ENCODE measurements at places on chromosomes 13 and 19.
A peak's percentile ranks its signal among the peaks of the same experiment; 100 is the strongest.

DNA sequence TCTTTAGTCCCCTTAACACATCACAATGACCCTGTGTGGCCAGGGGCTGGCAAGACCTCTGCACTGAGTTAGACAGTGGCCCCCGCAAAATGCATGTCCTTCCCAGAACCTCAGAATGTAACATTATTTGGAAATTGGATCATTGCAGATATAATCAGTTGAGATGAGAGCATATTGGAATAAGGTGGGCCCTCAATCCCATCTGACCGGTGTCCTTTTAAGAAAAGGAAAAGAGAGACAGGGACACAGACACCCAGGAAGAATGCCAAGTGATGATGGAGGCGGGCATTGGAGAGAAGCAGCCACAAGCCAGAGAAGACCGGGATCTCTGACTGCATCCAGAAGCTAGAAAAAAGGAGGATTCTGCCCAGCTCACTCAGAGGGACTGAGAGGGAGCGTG is 1.8 kb downstream of the FAM187B start:
- no peak for DNase-seq

DNA sequence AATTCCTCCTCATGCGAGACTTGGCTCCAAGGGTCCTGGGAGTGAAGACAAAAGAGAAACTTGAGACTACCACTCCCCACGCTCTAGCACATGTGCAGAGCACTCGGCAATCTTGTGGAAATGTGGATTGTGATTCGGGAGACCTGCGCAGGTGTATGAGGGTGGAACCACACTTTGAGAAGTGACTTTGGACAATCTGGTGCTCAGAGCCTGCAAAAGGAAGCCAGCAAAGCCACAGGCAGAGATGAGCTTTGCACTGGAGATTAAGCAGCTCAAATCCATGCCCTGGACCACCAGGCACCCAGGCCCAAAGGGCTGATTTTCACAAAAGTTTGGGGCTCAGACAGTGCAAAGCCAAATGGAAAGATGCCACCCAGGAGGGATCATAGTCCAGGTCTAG is 162.5 kb upstream of the TSHZ3 start:
- DNase-seq = no peak

DNA sequence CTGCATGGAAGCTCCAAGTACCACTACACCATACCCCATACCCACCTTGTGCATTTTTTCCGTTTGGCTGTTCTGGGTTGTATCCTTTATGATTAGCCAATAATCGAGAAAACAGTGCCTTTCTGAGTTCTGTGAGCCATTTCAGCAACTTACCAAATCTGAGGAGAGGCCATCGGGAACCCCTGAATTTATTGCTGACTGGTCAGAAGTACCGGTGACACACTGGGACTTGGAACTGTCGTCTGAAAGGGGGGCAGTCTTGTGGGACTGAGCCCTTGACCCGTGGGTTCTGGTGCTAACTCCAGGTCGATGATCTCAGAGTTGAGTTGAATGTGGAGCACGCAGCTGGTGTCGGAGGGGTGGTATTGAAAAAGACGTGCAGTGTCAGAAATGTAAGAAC is 15.0 kb downstream of the UPF3A start:
- DNase-seq = no peak

GRCh38 chr13:48236528-48237353 is 3.7 kb downstream of the ITM2B start:
- peak; percentile 32 for DNase-seq

DNA sequence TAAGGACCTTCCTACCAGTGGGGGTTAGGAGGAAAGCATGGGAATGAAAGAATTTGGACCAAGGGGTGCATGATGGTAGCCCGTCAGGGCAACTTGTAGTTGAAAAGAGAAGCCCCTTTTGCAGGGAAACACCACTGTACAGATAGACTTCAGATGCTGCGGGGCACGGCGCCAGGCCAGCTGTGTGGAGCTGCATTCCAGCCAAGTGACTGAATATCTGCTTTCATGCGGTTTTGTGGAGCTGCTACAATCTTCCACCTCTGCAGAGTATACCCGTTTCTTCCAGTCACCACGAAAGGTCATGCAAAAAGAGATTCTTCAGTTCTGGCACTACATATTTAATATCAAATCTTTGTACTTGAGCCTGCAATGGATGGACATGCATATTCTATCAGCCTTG is 104.7 kb downstream of the RGCC start:
- peak; percentile 49 for DNase-seq

DNA sequence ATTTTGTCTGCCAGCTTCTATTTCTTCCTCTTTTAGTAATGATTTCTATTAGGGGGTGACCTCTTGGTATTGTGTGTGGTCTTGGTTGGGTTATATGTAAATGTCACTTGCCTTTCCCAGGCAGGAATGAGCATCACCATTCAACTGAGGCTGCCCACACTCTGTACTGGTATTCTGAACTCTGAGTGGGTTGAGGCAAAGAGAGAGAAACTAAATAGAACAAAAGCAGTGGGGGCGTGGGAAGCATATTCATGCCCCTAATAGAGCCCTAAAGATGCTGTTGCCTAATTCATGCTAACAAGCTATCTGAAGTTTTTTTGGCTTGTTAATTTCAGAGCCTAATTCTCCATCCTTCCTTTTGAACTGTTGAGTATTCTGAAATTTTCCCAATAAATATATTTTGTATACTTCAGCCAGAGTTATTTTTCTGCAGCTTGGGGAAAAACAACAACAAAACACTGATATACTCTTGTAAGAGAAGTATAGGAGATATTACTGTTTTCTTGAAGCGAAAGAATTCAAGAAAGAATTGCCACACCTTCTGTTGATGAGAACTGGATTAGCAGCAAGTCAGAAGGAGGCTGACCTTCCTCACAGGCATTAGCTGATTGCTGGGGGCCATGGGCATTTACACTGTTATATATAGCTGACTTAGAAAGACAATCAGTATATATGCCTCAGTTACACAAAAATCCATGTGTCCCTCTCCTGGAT is 315.8 kb upstream of the KLF12 start:
- DNase-seq = no peak

- DNase-seq = no peak
Observed at GRCh38 chr19:49776371-49776764, 9.6 kb downstream of the AP2A1 start.

All from endothelial cell of umbilical vein (primary cell).